ENCODE measurements at places on chromosomes 5 and 9. TPM values are rescaled to one million over a fixed set of nuclear protein-coding genes. Genes with fewer than 3 reads are reported as not detected.

PLCXD3 gene
- 0.03 TPM for total RNA-seq

GGTA1 gene
- total RNA-seq = not detected

DNA sequence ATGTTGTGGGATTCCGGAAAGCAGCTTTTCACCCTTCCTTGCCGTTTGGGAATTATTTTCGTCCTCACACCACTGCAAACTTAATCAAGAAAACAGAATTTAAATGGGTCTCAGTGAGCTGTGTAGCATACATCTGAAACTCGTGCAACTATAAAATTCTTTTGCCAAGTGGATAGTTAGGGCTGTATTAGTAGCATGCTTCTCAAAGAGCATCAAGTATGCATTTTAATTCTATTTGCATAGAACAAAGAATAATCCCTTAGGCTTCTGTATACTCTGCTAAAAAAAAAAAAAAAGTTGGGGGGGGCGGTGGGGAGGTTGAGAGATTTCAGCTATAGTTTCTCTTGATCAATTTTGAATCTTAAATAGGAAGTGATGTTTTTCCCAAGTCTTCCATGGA, 11.8 kb upstream of the APBA1 start:
- no peak for DNase-seq

GRCh38 chr5:74378464-74378863, 262.1 kb downstream of the ENC1 start:
- DNase-seq = no peak

LCN9 gene
- not detected for total RNA-seq

- DNase-seq = no peak
Observed at GRCh38 chr5:53537711-53538110, 22.7 kb upstream of the NDUFS4 start.

ACOT12 gene
- not detected for total RNA-seq

CCL27 gene
- total RNA-seq = not detected

DNA sequence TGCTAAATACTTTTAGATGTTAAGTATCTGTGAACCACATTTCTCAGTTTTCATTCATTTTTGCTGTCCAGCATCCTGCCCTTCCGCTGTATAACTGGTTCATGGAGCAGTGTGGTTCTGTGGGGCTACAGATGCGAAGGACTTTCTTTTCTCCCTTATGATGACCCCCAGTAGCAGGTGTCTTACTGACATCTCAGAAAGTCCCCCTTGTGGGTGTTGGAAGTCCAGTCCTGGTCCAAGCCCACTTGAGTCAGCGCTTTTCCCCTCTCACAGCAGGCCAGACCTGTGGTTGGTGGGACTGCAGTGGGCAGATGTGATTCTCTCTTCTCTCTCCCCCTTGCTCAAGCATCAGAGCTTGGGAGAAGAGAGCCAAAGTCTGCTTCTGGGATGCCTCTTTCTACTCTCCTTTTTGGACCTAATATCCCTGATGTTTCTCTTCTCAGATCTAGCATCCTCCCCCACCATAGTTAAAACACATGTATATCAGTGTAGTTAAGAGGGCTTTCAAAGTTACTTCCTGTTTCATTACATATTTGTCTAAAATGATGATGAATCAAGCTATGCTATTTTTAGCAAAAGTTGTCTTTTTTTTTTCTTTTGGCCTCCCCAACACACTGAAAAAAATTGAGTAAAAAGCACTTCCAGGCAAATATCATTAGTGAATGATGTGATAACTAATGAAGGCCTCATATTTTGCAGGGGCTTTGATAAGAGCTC, 119.5 kb upstream of the ZNF618 start:
- DNase-seq = no peak

GRCh38 chr5:97131139-97131710, 11.2 kb downstream of the LIX1 start:
- no peak for DNase-seq

NREP gene
- 9.0 TPM for total RNA-seq

DNA sequence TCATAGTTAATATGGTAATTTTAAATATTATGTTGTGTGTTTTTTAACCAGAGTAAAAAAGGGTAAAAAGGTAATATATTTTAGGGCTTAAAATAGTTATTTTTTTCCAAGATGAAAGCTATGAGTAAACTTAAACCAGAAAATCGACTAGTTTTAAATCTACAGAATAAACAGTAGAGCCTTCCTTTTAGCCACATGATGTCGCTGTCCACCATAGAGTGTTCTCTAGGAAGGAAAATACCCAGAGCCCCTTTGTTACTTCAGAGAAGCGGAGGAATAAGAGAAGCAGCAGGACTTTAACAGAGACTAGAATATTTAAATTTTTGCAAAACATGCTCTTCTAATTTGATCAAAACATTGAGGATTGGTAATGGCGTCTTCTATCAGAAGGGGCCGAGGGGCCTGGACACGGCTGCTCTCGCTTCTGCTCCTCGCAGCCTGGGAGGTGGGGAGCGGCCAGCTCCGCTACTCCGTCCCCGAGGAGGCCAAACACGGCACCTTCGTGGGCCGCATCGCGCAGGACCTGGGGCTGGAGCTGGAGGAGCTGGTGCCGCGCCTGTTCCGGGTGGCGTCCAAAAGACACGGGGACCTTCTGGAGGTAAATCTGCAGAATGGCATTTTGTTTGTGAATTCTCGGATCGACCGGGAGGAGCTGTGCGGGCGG, at the start of gene PCDHA2:
Gene PCDHA2 (plus strand): TSS at position 258 of the 664 bp plus-strand sequence.
- no peak for DNase-seq

DNA sequence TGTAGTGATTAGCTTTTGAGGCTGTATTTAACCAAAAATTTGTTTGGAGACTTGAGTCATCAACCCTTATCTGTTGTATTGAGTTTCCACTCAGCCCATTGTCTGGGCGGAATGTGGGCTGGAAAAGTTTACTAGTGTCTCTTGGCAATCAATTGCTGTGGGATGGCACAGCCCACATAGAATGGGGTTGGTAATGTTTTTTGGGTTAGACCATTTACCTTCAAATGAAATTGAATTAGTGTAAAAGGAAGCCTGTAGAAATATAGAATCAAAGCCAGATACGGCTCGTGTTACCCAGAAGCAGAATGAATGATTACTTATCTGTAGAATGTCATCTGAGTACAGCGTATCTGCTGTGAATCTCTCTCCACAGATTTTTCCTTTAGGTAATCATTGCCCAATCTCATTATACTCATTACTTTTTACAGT, 142.9 kb downstream of the AOPEP start:
- DNase-seq = no peak

GRCh38 chr5:66362046-66362445, 217.9 kb downstream of the SREK1 start:
- no peak for DNase-seq

Measured in T-cell (primary cell).